ENCODE measurements at places on chromosomes 2 and 18.

DNA sequence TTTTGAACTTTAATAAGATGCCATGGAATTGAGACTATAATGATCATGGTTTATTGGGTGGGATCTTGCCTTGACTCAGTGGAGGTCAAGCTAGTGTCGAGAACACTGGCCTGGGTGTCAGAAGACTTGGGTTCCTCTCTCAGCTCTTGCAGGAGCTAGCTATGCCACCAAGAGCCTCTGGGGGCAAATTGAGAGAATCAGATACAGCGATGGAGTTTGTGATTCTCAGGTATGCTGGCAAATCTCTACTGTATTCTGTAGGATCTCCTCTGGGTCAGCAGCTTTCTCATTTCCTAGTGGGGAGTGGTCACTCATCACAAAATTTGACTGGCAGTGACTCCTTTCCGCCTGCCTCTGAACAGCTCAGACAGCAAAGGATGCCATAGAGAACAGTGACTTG, 477.0 kb downstream of the RNF144A start:
- no peak for DNase-seq

GRCh38 chr2:168585700-168586099, 129.6 kb downstream of the CERS6 start:
- no peak for DNase-seq

GRCh38 chr2:61762292-61762691, 91.6 kb downstream of the FAM161A start:
- DNase-seq, result no peak

DNA sequence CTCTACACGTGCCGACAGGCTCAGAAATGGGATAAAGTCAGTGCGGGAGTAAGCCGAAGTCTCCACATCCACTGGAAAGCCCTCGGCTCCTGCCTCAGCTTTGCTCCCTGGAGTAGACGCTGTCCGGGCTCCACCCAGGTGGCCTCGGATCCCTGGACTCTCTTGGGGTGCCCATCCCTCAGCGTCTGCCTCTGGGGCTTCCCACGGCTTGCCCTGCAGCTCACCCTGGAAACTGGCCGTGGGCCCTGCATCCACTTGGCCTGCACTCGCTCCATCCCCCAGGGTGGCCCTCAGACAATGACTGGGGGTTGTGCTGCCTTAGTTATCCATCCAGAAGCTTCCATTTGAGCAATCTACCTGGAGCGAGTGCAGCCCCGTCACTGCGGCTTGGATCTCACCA, 36.2 kb upstream of the TAF1B start:
- DNase-seq, result no peak

DNA sequence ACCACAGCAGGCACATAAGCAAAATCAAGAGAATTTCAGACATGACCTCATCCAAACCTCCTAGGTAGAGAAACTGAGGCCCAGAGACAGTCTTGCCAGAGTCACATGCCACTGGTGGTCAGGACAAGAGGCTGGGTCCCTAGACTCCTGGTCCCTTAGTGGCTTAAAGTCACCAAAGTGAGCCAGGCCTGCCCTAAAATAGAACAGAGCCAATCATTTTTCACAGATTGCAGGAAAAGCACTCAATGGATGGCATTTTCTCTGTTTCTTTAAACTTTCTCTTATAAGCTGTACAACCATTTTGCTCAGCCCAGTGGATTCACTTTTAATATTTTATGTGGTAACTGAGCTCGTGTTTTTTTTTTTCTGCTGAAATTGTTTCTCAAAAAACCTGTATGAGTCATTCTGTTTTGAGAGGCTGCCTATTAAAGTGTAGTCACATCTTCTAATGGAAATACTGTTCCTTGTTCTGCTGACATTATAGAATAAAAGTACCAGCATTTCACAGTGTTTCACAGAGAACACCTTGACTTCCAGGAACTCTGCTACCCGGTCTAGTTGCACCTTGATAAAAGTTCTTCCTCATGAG, 29.6 kb downstream of the STEAP3 start:
- DNase-seq, result peak; percentile 86

- DNase-seq, result peak; percentile 11
Observed at GRCh38 chr2:172380436-172381274, 46.7 kb upstream of the ITGA6 start.

- peak; percentile 62 for DNase-seq
Observed at GRCh38 chr2:121519732-121520640, 10.7 kb upstream of the RNU4ATAC start.

- no peak for DNase-seq
Observed at GRCh38 chr2:8278709-8279354, 403.0 kb upstream of the ID2 start.

- DNase-seq, result no peak
Observed at GRCh38 chr18:76928179-76928868, 106.0 kb downstream of the ZNF236 start.

- peak; percentile 17 for DNase-seq
Observed at GRCh38 chr2:173271825-173272224, 82.8 kb upstream of the CDCA7 start.

GRCh38 chr18:58694720-58695468, 23.6 kb downstream of the MALT1 start:
- DNase-seq, result no peak

DNA sequence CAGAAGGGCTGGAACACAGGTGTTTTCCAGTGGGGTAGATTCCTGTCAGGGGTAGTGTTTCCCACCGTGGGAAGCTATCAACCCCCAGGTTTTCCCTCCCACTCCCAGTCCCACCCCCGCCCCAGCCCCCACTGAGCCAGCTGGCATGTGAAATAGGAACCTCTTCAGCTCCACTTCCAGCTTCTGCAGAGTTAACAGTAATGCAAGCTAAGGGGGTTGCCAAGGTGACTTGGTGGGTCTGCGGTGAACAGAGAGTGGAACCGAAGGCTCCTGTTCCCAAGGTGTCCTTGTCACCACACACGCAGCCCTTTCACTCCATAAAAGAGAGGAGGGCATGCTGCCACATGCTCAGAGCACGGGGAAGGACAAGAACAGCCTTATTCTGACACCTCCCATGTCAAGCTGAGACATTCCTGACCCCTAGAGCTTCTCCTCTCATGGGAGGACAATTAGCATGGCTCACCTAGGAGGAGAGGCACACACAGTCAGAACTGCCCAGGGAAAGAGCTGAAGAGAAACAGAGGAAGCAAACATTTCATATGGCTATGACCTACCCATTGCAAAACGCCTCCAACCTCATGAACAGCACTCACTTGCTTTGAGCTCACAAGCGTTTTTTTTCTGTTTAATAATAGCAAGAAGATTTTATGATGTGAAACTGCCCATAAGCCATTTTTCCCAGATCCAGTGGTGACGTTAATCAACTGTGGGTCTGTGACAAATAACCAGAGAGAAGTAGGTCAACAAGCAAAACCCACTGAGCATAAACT, 39.8 kb upstream of the TBC1D8 start:
- DNase-seq, result no peak

- DNase-seq, result peak; percentile 63
Observed at GRCh38 chr18:57925706-57926105, 118.3 kb upstream of the NEDD4L start.

DNA sequence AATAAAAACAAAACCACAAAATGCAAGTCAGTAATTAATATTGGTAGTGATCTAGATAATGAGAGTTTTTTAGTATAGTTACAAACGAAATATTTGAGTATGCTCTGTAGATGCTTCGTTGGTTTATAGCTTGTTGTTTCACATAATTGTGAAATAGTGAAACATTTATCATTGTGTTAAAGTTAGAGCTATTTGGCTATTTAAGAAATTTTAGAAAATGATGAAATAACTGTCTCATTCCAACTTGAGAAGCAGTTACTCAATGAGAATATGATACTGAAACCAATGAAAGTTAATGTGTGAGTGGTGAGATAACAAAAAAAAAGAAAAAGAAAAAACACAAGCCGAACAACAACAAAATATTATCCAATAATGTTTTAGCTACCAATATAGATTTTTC, 475.6 kb upstream of the ZEB2 start:
- peak; percentile 48 for DNase-seq

DNA sequence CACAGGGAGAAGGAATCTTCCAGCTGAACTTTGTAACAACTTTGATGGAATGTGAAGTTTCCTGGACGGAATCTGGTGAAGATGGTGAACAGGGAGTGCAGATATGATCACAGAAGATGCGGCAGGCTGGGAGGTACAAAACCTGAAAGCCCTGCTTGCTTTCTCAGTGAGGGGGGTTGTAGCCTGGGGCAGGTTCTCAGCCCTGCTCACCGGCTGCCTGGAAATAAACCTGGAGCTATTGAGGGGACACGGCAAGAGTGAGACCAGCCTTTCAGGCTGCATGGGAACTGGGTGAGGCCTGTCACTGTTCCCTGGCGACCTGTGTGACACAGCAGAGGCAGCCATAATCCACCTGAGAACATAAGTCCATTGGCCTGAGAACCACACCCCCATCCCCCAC, 174.8 kb downstream of the LCLAT1 start:
- no peak for DNase-seq

DNA sequence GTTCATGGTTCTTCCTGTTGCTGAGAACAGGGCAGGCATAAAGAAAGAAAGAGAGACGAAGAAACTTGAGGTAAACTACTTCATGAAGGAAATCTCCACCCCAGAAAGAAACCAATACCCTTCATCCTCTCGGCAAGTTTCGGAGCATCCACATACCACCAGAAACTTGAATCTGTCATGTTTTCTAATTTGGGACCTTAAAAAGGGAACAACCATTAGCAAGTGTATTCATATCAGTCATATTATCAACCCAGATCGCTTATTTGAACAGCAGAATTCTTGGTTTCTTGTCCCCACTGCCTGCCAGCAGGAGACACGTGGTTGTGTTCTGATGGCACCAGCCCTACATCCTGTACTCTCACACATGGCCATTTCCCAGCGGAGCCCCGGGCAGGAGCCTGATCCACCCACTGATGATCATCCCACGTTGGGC, 53.2 kb upstream of the FZD7 start:
- no peak for DNase-seq

GRCh38 chr2:127673291-127674069, 1.9 kb downstream of the LIMS2 start:
- no peak for DNase-seq

- DNase-seq, result peak; percentile 87
Observed at GRCh38 chr2:189163889-189164288, 15.7 kb downstream of the COL5A2 start.

DNA sequence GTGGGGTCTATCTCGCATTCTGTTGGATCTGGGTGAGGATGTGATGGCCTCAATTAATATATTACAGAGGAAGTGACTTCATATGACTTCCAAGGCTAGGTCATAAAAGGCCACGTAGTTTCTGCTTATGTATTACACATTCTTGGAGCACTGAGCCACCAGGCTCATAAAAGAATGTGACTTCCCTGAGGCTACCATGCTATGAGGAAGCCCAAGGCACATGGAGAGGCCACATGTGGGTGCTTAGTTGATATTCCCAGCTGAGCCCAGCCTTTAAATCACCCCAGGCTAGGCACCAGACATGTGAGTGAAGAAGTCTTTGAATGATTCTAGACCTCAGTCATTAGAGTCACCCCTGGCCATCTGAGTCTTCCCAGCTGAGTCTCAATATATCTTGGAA, 13.3 kb upstream of the REEP1 start:
- DNase-seq, result no peak

DNA sequence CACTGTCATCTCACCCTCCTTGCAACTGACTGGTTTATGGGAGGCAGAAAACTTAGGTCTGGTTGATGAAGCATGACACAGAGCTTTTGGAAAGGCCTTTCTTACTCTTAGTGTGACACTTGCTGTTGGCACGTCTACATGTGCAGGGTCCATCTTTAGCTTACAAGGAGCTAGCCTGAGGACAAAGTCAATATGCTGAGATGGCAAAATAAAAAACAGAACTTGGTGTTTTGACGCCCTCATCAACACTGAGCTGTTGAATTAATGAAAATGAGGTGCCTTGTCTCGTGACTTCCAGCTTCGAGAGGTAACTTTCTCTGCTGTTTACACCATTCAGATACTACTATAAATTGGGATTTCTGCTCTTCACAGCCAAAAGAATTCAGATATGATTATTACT, 78.5 kb upstream of the KIDINS220 start:
- DNase-seq, result no peak

DNA sequence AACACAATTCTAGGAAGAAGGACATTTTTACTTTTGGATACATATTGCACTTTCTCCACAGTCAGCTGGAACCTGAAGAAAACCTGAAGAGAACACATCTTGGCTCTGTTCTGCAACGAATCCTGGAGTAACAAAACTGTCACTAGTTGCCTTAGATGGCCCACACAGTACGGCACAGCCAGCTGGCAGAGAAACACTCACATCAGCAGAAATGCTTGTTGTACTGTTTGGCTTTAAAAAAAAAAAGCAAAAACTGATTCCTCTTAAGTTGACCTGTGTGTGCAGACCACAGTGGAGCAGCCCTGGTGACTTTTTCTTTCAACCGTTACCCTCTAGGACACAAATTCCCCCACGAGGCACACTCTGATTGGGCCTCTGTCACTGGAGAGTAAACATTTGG, 152.3 kb upstream of the TWIST2 start:
- DNase-seq, result no peak

- DNase-seq, result no peak
Observed at GRCh38 chr2:224151161-224151560, 112.1 kb upstream of the SERPINE2 start.

DNA sequence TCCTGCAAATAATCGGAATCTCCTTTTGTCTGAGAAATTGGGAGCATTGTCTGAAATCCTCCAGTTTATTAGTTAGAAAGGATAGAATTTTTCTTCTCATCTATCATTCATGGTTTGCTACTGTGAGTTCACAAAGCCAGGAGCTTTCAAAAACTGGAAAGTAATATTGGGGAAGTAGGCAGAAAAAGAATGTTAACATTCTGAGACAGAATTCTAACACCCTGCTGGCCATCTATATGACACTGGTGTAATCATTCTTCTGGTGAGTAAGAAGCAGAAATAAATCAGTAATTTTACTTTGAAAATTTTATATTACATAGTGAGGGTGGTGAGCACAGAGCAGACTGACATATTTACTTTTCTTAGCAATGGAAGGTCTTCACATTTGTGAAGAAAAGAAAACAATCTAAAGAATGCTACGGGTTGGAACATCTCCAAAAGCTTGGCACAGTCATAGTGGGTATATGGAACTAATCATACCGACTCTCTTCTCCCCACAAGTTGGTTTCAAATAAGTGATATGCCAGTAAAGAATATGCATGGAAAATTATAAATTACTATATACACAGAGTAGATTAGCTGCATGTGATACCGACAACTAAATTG, 344.9 kb downstream of the LPIN1 start:
- no peak for DNase-seq

DNA sequence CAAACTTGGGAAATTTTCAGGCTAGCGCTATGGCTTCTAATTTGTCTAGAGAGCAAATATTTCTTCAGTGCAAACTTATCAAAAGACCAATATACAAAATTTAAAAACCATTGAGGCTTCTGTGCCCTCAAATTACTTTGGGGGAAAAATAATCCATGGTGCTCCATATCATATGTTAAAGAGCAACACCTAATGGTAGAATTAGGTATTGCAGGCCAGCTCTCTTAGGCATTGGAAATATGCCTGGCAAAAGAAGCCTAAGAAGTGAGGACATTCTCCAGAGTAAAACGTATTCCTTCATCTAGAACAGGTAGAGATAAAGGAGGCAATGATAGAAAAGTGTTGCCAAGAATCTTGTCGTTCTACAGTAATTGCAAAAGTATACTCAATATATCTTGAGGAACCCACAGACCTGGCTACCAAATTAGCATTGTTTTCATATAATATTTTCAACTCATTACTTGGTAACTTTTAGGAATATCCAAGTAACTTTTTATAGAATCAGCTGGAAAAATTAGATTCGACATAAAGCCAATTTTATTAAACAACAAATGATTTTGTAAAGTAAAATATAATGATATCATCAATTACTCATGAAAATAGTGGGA, 401.1 kb downstream of the BCL11A start:
- peak; percentile 50 for DNase-seq

GRCh38 chr2:10717628-10718027, 3.8 kb upstream of the ATP6V1C2 start:
- peak; percentile 52 for DNase-seq

- DNase-seq, result no peak
Observed at GRCh38 chr2:100799686-100800085, 20.3 kb upstream of the NPAS2 start.

Measured in choroid plexus epithelial cell (primary cell).